ENCODE measurements at places on chromosomes 1 and 21.

- DNase-seq = no peak
These were observed 63.0 kb downstream of the ROR1 start for GRCh38 chr1:63836830-63837229.

- no peak for DNase-seq
These were observed 4.6 kb downstream of the JUN start for GRCh38 chr1:58779059-58779754.

- no peak for DNase-seq
These were observed 1.8 kb upstream of the ELAPOR1 start for GRCh38 chr1:109112056-109112651.

DNA sequence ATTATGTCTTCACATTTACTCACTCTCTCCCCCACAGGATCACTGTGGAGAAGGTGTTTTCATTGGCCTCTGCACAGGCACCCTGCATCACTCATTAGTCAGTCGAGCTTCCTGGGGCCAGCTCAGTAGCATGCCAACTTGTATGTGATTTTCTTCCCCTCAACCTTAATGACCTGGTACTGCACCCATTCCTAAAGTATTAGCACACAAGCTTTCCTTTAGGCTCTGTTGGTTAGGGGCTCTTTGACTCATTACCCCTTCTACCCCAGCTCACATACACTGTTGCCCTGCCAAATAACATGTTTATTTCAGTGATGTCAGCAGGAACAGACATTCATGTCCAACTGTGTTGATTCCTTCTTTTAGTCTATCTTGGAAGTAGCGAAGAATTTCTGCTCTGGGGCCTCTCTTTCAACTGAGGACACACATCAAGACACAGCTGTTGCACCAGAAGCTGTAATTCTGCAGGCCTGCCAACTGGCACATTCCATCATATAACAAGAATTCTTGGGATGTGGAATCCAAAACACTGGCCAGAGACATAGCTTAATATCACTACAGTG is 603.5 kb upstream of the ADAMTS5 start:
- no peak for DNase-seq

Measured in activated CD4-positive, CD25-positive, alpha-beta regulatory T cell (primary cell).